Daoy (cell line): ENCODE measurements at places on chromosomes 5 and 9. TPM values are rescaled to one million over a fixed set of nuclear protein-coding genes. Genes with fewer than 3 reads are reported as not detected.

DNA sequence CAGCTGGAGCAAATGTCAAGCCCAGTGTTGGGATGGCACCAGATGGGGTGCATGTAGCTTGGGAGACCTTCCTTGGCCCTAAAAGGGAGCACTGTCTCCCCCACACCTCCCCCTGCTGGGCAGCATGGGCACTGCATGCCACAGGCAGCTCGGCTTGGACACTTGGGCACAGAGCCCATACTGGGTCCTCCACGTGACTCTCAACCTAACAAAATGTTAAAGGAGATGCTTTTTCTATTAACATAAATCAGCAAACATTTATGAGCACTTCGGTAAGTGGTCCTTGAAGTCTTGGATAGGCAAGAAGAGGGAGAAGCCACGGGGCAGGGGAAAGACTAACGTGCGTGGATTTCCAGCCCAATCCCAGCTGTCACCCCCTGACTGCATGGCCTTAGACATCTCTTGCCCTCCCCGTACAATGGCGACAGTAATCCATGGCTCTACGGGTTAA, 23.9 kb upstream of the MAPK9 start:
- peak; percentile 65 for DNase-seq

Gene PCDHA1
- total RNA-seq = 0.42 and 1.2 TPM in 2 replicates

DNA sequence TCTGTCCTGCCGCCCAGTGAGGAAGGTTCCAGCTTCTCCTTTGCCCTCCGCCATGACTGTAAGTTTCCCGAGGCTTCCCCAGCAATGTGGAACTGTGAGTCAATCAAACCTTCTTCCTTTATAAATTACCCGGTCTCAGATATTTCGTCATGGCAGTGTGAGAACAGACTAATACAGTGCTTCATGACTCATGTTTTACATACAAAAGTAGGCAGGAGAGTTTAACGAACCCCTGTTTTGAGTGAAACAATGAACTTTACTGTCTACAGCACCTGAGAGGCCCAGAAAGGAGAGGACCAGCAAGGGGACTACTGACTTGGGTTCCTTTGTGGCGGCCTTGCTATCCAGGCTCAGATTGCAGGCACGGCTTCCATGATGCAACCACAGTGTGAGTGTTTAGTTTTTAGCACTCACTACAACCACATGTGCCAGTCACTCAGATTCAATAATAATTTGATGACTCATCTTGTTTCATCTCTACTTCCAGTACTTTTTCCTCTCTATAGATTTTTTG, 139.1 kb upstream of the CLINT1 start:
- peak; percentile 25 for DNase-seq

Gene FAM78A
- total RNA-seq = 0.51 and 0.71 TPM in 2 replicates

GRCh38 chr5:118520771-118521415, 467.5 kb downstream of the DTWD2 start:
- no peak for DNase-seq

Gene HAVCR1
- total RNA-seq = not detected in 2 replicates

- no peak for DNase-seq
Measured at GRCh38 chr5:1032011-1032410, 23.4 kb downstream of the NKD2 start.

DNA sequence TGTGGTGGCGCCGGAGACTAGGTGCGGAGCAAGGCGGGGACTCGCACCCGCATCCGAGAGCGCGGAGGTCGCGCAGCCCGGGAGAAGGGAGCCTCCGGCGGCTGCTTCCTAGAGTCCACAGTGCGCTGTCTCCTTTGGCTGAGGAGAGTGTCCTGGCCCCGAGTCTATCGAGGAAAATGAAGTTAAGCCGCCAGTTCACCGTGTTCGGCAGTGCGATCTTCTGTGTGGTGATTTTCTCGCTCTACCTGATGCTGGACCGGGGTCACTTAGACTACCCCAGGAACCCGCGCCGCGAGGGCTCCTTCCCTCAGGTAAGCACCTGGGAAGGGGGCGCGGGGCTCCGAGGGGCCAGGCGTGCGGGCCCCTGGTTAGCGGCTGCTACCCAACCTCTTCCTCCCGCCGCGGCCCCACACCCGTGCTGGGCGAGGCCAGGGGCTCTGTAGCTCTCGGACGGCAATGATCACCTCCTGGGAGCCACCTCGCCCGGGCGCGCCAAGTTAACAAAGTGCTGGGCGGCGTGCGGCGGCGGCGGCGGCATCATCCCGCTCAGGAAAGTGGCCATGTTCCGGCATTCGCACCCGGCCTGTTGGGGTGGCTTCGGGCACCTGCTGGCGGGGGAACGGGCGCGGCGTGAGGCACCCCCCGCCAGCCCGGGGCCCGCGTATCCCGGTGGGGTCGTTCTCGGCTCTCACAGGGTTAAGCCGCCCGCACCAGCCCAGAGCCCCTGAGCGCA, 681 bp downstream of the MAN2A1 start:
- DNase-seq = peak; percentile 52

Gene CDC25C
- total RNA-seq = 57.4 and 60.2 TPM in 2 replicates

Gene NSG2
- total RNA-seq = not detected in 2 replicates

Gene OTULINL
- total RNA-seq = 1.6 and 1.9 TPM in 2 replicates

Gene PTPN3
- 10.4 and 25.4 TPM in 2 replicates for total RNA-seq

DNA sequence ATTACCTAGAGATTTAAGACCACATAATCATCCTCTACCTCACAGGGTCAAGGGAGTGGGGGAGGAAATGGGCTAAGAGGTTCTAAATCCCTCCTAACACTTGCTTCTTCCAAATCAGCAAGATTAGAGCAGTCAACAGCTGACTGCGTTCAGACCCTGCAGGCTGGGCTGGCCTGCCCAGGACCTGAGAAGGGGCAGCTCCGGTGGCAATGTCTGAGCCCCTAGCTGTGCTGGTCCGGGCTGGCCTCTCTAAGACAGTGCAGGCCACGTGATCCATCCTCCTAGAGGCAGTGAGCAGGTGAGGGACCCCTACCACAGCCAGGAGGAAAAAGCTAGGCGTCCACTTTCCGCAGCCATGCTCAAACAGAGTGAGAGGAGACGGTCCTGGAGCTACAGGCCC, at the start of gene KCNV2:
KCNV2 (plus strand) TSS at position 126 of the 400 bp plus-strand sequence; CDS start at position 356, 230 bp downstream.
- no peak for DNase-seq

Gene SLC34A3
- not detected in 2 replicates for total RNA-seq

DNA sequence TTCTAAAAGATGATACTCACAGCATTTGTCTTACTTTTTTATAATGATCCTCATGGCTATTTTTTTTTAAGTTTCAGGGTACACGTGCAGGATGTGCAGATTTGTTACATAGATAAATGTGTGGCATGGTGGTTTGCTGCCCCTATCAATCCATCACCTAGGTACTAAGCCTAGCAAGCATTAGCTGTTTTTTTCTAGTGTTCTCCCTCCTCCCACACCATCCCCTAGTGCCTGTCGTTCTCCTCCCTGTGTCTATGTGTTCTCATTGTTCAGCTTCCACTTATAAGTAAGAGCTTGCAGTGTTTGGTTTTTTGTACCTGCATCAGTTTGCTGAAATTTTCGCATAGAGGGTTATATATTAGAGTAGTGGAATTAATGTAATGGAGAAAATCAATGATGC, 189.1 kb upstream of the CDH12 start:
- no peak for DNase-seq

Gene ELL2
- 20.2 and 29.9 TPM in 2 replicates for total RNA-seq

Gene SAP30L
- 15.8 and 16.2 TPM in 2 replicates for total RNA-seq

DNA sequence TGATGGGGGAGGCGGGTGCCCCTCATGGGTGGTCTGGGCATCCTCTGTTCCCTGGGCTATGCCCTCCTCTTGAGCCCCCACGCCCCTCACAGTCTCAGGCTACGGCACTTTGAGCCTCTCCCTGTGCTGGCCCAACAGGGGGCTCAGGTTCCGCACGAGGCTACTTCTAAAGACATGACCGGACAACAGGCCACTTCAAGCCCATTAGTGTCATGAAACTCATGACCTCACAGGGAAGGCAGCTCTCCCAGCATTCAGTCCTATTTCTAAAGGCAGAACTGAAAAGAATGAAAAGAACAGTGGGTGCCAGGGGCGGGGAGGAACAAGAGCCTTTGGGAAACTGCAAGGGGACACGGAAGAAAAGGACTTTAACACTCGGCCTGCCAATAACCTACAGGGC, 45.0 kb downstream of the COL23A1 start:
- DNase-seq = no peak

- DNase-seq = no peak
Measured at GRCh38 chr5:36611520-36612274, 5.3 kb downstream of the SLC1A3 start.

- no peak for DNase-seq
Measured at GRCh38 chr5:171453056-171453725, 33.7 kb downstream of the FGF18 start.

Gene GRM6
- not detected in 2 replicates for total RNA-seq

Gene RABGAP1
- total RNA-seq = 13.7 and 19.1 TPM in 2 replicates

GRCh38 chr5:156043351-156043750, 283.6 kb upstream of the SGCD start:
- DNase-seq = no peak

DNA sequence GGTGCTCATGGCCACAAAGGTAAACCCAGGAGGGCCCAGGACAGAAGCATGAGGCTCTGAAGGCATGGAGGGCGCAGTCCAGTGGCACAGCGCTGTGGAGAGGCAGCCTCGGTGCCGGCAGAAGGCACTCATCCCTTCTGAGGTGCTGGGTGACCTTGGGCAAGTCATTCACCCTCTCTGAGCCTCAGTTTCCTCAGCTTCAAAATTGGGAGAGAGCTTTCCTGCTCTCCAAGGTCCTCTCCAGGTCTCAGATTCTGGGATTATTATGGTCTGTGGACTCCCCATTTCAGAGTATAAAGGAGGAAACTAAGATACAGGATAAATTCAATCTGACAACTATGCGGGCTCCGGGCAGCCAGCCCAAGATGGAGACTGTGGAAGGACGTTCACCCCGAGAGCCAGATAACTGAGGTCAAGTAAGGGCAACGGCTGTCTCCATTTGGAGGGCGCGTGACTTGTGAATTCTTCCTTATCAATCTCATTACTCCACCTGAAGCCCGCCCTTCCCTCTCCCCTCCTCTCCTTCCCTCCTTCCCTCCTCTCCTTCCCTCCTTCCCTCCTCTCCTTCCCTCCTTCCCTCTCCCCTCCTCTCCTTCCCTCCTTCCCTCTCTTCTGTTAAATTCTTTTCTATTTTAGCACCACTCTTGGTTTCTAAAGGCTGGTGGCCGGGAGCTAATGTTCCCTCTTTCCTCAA, 58.1 kb downstream of the LRSAM1 start:
- no peak for DNase-seq

DNA sequence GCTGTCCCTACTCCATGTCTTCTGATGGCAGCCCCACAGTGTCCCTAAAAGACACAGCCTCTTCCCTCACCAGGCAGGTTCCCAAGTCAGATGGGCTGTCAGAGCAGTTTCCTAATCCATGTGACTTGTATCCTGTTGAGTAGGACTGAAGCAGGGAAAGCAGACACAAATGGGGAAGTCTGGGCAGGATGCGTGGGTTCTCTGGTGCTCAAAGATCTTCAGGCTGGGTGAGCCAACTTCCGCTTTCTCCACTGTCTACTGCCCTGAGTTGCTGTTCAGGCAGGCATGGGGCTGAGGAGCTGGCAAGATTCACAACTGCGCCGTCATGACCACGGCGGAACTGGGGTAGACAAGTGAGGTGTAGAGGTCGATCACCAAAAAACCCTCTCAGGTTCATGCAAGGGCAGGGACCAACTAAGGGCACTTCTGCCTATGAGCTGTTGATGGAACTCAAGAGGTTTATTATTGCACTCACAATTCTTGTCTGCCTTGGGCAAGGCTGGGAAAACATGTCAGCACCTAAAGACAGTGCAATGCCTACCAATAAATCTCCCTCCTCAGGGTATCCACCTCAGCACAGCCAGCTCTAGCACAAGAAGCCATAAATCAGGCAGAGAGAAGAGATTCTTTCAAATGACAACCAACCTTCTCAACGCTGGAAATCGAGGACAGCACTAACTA, 83.4 kb downstream of the RAPGEF1 start:
- no peak for DNase-seq

DNA sequence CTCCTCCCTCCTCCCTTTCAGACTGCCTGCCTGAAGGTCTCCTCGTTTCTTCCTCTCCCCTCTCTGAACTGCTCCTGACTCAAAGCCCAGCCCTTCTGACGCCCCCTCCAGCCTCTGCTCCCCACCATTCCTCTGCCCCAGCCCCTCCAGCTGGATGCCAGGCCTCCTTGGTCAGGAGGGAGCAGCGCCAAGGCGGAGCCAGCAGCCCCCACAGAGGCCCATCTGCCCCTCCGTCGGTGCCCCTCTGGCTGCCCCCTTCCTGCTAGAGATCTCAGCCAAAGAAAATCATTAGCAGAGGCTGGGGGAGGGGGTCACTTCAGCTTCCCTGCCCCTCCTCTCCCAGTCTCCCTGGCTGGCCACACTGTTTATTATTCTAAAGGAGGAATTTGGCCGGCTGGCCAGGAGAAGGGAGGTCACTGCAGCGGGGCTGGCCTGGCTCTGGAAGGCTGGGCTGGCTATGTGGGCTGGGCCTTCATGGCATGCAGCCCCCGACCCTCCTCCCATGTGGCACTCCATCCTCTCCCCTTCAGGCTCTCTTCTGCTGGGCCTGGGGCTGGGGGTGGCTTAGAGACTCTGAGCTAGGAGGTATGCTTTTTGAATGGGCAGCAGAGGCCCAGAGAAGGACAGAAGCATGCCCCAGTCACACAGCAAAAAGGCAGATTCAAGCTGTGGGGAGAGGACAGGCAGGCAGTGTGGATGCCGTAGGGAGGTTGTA, 16.9 kb downstream of the PDGFRB start:
- peak; percentile 78 for DNase-seq

DNA sequence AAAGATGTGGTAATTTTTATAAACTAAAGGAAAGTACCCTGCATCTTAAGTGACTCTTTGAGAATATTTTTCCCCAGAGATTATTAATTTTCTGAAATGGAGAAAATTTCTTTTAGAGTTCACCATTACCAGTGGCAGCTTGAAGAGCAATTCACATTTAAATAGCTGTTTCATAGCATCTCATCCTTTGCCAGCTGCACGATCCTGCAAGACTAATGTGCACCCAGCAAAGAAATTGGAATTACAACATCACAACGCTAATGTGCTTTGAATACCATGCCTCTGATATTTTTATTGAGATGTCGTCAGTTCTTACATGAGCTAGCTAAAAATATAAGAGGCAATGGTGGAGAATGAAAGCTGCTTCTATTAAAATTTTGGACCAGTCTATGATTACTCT, 423.5 kb downstream of the TAF11L14 start:
- no peak for DNase-seq

Gene OLFML2A
- total RNA-seq = 3.9 and 5.7 TPM in 2 replicates

- no peak for DNase-seq
Measured at GRCh38 chr5:103587185-103587748, 24.7 kb upstream of the NUDT12 start.

DNA sequence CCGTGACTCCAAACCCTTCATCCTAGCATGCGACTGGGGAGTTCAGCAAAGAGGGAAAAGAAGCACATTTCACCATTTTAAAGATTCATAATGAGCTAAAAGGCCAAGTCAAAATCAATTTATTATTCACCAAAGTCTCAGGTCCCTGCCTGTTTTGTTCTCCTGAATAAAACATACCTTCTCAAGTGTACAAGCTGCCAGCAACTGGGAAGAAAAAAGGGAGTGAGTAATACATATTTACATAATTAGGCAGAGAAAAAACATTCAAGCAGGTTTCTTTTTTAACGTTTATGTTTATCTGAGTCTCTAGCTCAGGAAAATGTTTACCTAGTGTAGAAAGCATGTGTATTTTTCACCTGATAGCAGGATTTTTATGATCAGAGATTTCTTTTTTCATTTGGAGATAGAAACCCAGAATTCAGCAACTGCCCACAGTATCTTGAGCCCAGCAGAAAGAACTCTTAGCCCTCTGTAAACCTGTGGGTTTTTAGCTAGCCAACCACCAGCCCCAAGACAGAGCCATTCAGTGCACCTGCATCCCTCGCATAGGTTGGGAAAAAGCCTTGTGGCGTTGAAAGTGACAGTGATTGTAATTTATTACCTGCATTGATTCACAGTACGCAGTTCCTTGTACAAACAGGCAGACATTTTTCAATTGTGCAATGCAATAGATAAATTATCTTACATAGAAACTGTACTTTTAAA, 117.9 kb upstream of the GRIA1 start:
- DNase-seq = no peak
